Stimulated activated CD4-positive, alpha-beta T cell treated with anti-CD3 and anti-CD28 coated beads, Interleukin-4, amount 100 ng/mL, for 1 hour (primary cell): ENCODE measurements at places on chromosomes 6 and 20.

DNA sequence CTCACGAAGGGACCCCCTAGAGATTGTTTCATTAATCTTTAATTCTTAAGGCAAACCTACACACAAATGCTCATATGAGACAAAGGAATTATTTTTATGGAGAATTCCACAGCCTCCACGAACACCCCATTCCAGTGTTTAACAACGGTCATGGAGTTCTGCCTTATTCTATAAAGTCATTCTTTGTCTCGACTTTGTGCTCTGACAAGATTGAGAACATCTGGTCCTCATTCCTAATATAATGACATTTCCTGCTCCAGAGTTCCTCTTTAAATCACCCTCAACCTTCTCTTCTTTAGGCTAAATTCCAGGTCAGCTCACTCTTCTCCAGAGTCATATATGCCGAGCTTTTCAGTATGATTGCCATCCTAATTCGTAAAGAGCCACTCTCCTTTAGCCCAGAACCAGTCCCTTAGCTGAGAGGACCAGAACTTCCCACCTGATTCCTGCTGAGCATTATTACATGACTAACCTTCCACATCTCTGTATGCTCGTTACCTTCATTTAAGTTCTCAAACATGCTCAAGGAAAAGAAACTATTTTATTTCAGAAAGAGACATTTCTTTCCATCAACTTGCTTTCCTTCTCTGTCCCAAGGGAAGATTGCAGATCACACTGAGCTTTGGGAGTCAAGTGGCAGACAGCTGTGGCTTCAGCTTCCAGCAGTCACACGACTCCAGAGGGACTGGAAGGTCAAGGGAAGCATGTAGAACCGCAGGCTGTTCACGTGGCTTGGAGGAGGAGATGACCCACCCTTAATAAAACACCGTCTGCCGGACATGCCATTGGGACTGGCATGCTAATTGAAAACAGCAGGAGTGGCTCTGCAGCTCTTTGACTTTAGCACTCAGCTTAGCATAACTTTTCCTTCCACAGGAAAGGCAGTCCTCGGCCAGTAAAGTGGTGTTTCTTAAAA lies 467.1 kb upstream of the HSF2 start:
- no peak for DNase-seq

GRCh38 chr6:36969240-36969691 lies 14.7 kb downstream of the PI16 start:
- no peak for DNase-seq

DNA sequence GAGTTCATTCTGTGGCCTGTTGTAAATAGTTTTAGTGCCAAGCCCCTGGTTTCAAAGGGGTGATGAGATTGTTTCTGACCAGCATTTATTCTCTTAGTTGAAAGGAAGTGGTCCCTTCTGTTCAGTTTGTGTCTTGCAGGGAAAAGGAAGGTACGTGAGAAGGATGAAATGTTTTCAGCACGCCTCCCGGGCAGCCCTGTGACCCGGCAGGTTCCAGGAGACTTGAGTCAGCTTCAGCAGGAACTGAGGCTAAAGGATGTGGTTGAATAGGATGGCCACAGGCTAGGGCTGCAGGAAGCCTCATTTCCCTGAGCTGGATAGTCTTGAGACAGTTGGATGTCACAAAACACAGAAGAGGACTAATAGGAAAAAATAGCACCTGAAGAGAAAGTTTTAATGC lies 132.4 kb upstream of the SYNDIG1 start:
- no peak for DNase-seq

- no peak for DNase-seq
Observed at GRCh38 chr6:126180585-126180984, 159.3 kb upstream of the CENPW start.

DNA sequence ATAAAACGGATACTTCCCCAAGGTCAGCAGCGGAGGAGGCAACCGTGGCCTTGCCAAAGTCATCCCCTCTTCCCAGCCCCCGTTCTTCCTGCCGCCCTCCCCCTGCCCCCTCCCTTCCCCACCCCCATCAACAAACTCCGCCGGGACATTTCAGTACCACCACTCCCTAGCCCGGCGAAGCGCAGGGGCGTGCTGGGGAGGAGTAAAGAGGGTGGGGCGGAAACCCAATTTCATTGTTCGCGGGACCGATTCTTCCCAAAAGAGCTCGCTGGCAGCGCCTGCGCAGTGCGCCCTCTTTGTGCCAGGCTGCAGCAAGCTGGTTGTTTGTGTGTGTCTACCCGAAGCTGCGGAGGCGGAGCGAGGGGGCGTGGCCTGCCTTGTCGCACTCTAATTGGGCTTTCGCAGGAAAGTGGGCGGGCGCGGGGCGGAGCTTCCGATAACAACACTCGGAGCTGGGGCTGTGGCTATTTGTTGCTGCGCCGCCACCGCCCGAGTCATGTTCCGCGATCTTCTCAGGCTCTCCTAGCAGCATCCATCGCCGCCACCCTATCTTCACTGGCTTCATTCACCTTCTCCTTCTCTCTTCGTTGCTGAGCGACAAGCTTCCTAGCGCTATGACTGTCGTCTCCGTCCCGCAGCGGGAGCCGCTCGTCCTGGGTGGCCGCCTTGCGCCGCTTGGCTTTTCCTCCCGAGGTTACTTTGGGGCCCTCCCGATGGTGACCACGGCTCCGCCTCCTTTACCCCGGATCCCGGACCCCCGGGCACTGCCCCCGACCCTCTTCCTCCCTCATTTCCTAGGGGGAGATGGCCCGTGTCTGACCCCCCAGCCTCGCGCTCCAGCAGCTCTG lies at the start of gene PNRC1:
PNRC1 (plus strand) TSS at position 471 of the 848 bp plus-strand sequence; CDS start at position 615, 144 bp downstream.
- peak; percentile 100 for DNase-seq

- no peak for DNase-seq
Observed at GRCh38 chr6:151400473-151400872, 9.1 kb upstream of the ZBTB2 start.

DNA sequence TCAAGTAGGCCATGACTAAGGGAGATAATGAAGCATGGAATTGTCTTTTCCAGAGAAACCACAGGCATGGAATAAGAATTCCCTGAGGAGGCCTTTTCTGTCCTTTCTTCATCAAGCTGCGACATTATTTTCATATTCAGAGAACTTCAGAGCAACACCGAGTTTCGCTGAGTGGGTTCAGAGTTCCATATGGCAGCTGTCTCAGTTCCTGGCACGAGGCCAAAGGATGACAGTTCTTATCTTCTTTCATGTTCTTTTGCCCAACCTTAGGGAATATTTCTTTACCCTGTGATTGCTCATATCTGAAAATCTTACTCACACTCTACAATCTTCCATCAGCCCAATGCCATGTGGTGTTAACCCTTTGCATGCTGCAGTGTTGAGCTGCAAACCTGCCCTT lies 135.3 kb upstream of the BMP2 start:
- no peak for DNase-seq

DNA sequence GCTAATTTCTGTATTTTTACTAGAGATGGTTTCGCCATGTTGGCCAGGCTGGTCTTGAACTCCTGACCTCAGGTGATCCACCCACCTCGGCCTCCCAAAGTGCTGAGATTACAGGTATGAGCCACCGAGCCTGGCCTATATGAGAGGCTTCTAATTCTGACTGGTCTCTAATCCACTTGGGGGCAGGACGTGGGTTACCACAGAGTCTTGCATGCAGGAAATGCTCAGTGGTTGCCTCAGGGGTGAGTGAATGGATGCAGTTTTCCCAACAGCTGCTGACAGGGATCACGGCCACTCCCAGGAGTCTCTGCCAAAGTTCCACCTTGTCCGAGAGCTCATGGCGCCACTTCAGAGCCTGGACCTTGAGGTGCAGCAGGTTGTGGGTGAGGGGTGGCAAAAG lies 6.4 kb upstream of the FANCE start:
- DNase-seq = no peak

- DNase-seq = no peak
Observed at GRCh38 chr20:2750491-2751251, 49.8 kb downstream of the CPXM1 start.

DNA sequence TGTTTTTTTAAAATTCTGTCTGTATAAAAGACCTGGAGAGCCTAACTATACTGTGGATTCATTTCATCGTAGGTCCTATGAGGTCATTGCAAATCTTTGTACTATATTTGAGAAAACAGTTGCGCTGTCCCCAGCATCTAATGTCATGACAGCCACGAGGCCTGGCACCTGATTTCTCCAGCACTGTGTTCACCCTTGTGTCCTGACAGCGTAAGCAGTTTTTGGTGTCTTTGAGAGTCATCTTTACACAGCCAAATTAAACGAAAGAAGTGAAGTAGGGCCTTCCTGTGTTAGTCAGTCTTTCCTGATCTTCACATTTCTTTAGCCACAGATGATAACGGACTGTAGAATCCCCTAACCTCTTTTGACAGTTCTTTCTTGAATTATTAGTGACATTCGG lies 70.6 kb upstream of the PHACTR2 start:
- DNase-seq = no peak

DNA sequence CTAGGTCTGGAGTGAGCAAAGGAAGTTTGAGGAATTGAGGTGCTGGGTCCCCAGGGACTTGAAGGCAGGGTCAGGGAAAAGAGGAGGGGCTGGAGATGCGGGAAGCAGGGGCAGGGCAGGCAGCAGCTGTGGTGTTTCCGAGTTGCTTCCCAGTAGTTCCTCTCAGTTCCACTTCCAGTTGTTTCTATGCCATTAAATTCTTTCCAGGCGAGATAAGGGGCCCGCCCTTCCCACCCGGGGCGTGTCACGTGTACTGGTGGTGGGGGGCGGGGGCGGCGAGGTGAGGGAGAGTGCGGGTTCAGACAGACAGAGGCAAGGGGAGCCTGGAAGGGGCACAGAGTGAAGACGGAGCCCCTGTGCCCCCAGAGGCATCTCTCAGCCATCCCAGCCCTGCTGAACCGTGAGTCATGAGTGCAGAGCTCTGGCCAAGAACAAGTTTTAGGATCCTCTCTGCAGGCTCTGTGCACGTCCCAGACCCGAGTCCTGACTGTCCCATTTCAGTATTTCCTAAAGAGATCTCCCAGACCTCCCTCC lies 977 bp downstream of the TNXB start:
- DNase-seq = no peak

DNA sequence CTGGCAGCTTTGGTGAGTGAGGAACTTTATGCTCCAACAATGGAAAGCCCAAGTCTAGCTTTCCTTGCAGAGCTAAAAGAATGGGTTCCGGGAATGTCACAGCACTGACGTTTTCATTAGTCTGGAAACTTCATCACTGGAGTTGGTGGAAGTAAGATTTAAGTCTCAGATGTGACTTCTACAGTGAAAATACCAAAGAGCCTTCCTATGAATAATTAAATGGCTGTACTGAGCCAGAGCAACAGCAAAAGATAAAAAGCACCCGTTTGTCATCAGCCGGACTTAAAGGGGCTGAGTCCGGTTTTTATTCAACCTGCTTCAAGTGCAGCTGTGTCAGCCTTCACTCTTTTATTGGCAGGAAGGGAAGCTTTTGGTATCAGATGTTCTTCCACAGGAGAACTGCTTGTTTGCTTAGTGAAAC lies 46.5 kb upstream of the SHLD1 start:
- no peak for DNase-seq

DNA sequence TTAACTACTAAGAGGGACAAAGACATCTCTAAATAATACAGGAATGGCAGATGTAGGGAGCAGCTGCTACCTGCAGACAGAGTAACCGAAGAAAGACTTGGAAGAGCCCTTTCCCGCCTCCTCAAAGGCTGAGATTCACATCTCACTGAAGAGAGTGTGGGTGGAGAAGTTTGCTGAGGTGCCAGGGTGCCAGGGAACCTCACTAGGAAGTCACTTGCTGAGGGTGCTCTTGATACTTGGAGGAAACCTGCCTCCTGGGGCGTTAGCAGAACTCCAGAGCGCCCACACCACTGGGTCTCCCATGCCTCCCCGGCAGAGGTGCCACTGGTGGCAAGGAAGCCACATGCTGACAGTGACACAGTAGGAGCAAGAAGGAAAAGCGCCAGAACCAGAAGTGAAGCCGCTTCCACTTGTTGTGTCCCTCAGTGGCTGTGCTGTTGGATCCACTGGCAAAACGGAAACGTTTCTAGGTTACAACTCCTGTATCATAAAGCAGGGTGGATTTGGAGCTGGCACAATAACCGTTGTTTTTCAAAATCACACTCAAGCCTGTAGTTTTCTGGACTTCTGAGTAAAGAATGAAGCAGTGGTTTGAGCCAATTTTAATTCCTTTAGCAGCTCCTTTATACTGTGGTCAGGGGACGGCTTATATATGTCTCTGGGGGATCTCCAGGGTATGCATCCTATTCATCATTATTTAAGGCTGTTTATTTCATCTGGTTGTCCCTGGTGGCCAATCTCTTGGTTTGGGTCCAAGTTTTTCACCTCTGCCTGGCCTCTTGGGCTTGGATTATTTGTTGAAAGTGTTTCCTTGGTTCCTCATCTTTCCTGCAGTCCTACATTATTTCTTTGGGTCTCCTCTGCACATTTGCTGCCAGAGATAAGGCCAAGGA lies 64.5 kb downstream of the CDC5L start:
- DNase-seq = no peak

DNA sequence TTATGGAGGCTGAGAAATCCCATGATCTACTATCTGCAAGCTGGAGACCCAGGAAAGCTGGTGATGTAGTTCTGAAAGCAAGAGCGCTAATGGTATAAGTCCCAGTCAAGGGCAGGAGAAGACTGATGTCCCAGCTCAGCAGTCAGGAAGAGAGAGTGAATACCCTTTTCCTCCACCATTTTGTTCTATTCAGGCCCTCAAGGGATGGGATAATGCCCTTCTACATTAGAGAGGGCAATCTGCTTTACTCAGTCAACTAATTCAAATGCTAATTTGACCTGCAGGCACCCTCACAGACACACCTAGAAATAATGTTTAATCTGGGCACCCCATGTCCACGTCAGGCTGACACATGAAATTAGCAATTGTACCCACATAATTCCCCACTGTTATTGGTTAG lies 10.8 kb upstream of the FYN start:
- no peak for DNase-seq

- DNase-seq = no peak
Observed at GRCh38 chr6:137424251-137424650, 69.9 kb downstream of the OLIG3 start.

GRCh38 chr20:3932681-3933080 lies 43.5 kb downstream of the PANK2 start:
- DNase-seq = no peak

DNA sequence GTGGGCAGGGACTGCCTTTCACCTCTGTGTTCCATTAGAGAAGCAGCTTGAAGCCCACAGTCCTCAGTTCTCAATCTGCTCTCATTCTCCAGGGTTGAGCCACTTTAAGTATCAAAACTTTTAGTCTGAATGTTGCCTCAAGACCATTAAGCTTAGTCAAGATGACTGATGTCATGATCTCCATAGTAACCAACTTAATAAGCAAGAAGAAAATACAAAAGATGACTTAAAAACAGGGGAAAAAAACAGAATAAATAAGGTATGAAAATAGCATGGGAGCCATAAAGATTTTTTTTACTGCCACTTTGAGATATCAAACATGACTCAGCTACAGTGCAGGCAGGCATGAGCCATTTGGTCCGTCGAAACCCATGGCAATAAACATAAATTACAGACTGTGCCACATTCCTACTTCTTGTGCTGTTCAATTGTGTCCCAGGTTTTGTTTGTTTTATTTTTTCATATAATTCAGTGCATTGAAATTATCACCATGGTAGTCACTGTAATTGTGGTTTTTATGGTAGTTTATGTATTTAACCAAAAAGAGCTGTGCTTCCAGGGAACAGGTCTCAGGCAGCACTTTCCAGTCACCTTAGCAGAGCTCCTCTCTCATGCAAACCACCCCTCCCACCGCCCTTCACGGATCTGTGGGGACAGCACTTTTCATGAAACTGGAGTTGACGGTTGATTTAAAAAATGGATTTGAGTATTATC lies 156.5 kb upstream of the INSM1 start:
- DNase-seq = no peak

- DNase-seq = peak; percentile 21
Observed at GRCh38 chr20:45857882-45858216, 435 bp downstream of the ZSWIM3 start.
